ENCODE measurements at places on chromosomes 16 and 17. TPM values are rescaled to one million over a fixed set of nuclear protein-coding genes. Genes with fewer than 3 reads are reported as not detected.

Gene SPAG9
- 119 TPM for total RNA-seq

Gene PRCD
- total RNA-seq: 11.1 TPM

Gene DBNDD1
- 0.65 TPM for total RNA-seq

Gene CA5A
- not detected for total RNA-seq

Gene DNAH3
- total RNA-seq: not detected

Gene KLHL10
- 0.43 TPM for total RNA-seq

Gene FBXL16
- total RNA-seq: not detected

Gene ATXN2L
- 27.4 TPM for total RNA-seq

Gene TLCD2
- total RNA-seq: 4.4 TPM

Gene ATP2A1
- total RNA-seq: 0.28 TPM

Gene SOST
- not detected for total RNA-seq

Gene RAB26
- 0.71 TPM for total RNA-seq

Gene SUMO2
- 140 TPM for total RNA-seq

Gene CTRB2
- total RNA-seq: not detected

Gene BAHCC1
- total RNA-seq: 3.1 TPM

Gene ADAM11
- total RNA-seq: 0.14 TPM

Gene ZMYND15
- total RNA-seq: 0.14 TPM

Gene PPM1E
- total RNA-seq: 0.09 TPM

Gene SHISA6
- not detected for total RNA-seq

Gene PRAC1
- total RNA-seq: not detected

Gene SGSM2
- 32.4 TPM for total RNA-seq

Gene TNK1
- 0.57 TPM for total RNA-seq

Gene ZP2
- total RNA-seq: not detected

Data from smooth muscle cell of bladder (primary cell).